ENCODE measurements at places on chromosomes 2 and 18.

DNA sequence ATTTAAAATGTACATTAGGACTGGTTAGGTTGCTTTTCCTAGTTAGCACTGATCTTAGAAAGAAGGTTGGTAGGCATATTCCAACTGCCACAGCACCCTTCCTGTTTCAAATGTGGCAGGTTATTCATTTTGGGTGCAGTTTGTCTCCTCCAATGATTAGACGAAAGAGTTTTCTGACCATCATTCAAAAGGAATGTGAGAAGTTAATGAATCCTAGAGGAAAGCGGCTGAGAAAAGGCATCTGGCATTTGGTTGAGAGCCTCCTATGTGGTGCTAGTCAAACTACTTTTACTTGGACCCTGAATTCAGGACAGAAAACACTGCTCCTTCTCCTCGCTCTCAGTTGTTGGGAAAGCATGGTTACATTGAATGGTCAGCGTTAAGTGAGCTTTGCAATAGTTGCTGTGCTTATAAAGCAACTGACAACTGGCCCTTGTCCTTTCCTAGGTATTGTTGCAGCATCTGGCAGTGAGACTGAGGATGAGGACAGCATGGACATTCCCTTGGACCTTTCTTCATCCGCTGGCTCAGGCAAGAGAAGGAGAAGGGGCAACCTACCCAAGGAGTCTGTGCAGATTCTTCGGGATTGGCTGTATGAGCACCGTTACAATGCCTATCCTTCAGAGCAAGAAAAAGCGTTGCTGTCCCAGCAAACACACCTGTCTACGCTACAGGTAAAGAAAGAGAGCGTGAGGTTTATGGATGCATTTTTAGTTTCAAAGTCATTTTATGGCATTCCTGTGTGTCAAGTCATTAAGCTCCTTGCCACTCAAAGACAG lies 6.1 kb downstream of the TGIF1 start:
- no peak for DNase-seq

- DNase-seq = no peak
Observed at GRCh38 chr2:33451214-33451613, 25.2 kb upstream of the RASGRP3 start.

DNA sequence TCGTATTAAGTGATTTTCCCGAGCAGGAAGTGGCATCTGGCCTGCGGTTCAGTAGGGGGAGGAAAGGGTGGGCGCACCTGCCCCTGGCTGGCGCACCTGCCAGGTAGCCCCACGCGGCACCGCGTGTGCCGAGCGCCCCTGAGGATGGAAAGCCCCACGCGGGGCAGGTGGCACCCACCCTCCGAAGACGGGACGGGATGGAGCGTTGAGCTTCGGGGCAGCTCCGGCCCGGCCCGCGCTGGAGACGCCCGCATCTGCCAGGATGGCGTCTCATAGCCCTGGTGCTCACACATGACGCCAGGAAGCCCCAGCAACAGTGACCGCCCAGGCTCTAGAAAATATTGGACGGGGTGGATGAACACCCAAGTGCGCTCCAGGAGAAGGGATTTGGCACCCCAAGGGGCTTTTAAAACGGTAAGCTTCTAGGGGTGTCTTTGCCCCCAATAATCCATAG lies 2.5 kb upstream of the NFATC1 start:
- no peak for DNase-seq

GRCh38 chr2:9355270-9355669 lies 68.1 kb downstream of the ITGB1BP1 start:
- DNase-seq = no peak

DNA sequence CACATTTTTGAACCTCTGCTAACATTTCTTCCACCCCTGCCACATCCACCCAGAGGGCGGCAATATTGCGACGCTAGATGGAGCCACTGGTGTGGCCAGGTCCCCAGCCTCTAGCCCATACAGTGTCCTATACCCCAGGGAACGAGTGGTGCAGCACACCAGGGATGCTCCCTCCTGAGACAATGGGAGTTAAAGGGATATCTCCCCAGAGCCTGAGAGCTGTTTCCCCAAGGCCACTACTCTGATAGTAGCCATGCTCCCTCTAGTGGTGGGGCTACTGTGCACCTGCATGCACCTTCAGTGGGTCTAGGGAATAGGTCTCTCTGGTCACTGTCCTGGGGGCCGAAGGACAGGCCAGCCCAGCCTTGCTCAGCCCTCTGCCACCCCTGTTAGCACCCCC lies 336.4 kb upstream of the FSHR start:
- DNase-seq = peak; percentile 73

- DNase-seq = no peak
Observed at GRCh38 chr2:81304154-81304830, 999.7 kb upstream of the LRRTM1 start.

DNA sequence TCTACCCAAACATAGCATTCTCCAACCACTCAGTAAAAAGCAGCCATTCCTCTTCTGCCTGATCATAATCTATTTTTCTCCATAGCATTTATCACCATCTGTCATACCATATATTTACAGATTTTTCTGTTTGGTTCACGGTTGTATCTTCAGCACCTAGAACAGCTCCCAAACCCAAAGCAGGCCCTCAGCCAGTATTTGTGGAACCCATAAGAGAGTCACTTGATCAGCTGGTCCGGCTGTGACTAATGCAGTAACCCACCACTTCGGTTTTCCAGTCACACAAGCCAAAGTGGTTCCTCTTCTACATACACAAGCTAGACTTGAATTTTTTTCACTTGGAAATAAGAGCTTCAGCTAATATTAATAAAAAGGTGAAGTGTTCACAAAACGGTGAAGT lies 511.6 kb upstream of the CELF4 start:
- no peak for DNase-seq

- DNase-seq = no peak
Observed at GRCh38 chr18:46130061-46130460, 25.9 kb downstream of the HAUS1 start.

GRCh38 chr2:31831585-31831984 lies 179.2 kb downstream of the MEMO1 start:
- DNase-seq = no peak

- DNase-seq = no peak
Observed at GRCh38 chr2:192035731-192036442, 158.8 kb downstream of the TMEFF2 start.

DNA sequence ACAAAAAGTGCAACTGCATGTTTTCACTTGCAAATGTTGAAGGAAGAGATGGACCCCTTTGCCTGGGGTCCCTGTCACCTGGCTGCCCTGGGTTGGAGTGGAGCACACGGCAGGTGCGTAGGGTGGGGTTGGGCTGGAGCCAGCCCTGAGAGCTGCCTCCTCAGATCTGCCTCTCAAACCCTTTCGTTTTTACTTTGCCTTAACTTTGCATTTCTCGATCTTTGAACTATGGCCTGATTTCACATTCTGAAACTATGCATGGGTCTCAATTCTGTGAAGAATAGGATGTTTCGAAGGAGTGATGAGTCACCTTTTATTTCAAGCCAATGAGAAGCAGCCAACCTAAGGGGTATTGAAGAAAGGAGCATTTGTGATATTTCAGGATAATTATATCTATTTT lies 132.8 kb downstream of the ACOXL start:
- no peak for DNase-seq

DNA sequence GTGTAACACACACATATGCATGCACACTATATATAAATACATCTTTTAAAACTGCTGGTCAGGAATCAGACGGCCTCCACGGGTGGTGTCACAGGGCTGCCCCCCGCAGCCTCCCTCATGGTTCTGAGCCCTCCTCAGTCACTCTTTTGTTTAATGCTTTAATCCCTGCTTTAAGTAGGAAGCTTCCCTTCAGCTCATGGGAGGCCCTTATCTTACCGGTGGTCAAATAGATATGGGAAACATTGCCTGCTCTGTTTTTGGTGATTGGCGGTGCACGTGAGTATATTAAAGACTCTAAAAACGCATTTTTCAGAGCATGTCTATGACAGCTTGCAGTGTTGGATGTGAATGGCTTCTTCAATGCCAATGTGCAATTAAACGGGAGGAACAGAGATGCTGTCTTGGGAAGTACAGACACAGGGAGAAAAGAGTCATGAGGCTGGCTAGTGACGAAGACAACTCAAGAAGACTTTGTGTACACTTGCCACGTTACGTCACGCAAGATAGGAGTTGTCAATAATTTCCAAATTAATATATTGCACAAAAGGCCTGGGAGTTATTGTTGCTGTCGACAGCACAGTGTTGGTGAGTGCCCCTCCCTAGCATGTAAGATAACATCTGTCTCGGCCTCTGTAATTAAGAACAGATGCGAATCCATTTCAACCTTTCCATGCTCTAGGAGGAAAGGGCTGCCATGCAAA lies 23.3 kb downstream of the GNLY start:
- no peak for DNase-seq

GRCh38 chr2:143264851-143265250 lies 135.6 kb downstream of the ARHGAP15 start:
- DNase-seq = no peak

DNA sequence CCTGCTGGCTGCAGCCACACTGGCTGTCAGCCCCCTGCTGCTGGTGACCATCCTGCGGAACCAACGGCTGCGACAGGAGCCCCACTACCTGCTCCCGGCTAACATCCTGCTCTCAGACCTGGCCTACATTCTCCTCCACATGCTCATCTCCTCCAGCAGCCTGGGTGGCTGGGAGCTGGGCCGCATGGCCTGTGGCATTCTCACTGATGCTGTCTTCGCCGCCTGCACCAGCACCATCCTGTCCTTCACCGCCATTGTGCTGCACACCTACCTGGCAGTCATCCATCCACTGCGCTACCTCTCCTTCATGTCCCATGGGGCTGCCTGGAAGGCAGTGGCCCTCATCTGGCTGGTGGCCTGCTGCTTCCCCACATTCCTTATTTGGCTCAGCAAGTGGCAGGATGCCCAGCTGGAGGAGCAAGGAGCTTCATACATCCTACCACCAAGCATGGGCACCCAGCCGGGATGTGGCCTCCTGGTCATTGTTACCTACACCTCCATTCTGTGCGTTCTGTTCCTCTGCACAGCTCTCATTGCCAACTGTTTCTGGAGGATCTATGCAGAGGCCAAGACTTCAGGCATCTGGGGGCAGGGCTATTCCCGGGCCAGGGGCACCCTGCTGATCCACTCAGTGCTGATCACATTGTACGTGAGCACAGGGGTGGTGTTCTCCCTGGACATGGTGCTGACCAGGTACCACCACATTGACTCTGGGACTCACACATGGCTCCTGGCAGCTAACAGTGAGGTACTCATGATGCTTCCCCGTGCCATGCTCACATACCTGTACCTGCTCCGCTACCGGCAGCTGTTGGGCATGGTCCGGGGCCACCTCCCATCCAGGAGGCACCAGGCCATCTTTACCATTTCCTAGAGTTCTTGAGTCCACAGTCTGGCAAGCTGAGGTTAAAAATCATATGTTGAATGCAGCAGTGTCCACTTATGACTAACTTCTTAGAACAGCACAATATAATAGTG lies 741 bp downstream of the GPR148 start:
- no peak for DNase-seq

DNA sequence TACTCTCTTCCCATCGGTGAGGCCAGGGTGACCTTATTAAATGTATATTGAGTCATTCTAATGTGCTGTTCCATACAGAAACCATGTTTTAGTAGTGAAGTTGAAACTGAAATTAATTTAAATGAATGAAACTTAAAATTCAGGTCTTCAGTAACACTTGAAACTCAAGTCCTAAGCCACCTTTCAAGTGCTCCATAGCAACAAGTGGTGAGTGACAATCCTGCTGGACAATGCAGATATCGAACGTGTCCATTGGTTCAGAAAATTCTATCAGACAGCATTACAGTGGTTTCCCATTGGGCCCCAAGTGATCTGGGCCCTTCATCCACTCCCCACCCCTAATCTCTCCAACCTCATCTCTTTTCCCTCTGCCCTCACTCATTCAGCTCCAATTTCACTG lies 48.7 kb downstream of the HNMT start:
- DNase-seq = no peak

DNA sequence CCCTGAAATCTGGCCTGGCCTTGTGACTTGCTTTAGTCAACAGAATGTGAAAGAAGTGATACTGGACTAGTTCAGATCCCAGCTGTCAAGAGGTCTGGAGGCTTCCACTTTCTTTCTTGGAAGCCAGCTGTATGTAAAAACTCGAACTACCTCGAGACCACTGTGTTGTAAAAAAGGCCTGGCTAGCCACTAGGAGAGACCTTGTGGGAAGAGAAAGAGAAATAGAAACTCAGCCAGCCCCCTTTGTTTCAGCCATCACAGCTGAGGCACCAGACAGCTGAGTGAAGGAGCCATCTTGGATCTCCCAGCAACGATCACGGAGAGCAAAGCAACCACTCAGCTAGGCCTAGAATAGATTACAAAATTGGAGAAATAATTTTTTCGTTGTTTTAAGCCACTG lies 324.9 kb upstream of the TCF4 start:
- no peak for DNase-seq

DNA sequence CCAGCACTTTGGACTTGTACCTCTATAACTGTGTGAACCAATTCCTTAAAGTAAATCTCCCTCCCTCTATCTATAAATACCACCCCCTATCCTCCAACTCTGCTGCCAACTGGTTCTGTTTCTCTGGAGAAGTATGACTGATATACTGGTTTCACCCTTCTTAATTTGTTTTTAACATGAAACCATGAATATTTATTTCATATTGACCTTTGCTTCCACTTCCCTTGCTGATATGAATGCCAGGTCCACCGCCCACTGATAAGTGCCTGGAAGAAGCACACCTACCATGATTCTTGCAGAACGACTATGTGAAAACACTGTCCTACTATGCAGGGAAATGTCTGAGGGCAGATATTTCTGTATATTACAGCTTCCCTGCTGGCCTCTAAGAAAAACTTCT lies 131.6 kb downstream of the GAREM1 start:
- no peak for DNase-seq

DNA sequence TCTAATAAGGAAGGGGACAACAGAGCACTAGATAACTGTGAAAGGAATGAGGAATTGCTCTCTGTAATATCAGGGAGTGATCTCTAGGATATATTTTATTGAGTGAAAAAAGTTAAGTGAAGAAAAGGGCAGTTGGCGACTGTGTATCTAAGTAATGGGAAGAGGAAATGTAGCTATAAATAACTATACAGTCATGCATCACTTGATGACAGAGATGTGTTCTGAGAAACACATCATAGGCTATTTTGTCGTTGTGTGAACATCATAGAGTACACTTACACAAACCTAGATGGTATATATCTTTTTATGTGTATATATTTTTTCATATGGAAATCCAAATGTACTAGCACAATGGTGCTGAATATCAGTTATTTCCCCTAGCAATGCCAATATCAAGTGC lies 329.3 kb downstream of the TXNL1 start:
- DNase-seq = no peak

DNA sequence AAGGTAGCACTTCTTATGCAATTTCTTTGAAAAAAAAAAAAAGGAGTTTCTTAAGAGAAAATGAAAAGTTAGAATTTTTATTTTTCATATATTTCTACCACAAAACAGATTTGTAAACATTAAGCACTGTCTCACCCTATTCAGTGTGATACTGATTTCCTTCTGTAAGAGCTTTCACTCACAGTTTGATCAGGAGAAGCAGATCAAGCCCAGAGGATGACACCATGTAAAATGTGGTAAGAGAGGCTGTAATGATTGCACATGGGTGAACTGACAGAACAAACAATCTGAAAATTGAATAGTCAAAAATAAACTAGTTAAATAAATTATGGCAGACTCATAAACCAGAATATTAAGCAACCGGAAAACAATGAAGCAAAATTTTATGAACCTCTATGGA lies 54.5 kb downstream of the MEMO1 start:
- DNase-seq = no peak

GRCh38 chr2:145245268-145245870 lies 725.5 kb upstream of the ZEB2 start:
- no peak for DNase-seq
